ENCODE measurements at places on chromosomes 5 and 9.
A peak's percentile ranks its signal among the peaks of the same experiment; 100 is the strongest.

DNA sequence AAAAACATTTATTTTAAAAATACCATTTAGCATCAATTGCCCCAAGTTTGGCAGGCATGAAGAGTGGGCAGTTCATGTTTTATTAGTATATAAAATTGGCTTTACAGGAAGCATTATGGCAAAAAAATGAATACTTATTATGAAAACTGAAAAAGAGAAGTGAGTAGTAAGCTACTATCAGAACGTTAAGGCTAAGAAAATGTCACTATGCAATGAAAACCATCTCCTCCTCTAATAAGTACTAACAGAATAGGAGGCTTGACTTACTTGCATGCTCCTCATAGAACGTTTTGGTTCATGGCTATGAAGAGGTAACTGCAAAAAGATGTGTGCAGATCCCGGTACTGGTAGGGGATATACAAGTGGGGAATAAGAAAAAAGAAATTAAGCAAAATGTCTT lies 23.6 kb downstream of the TICAM2 start:
- DNase-seq: no peak

DNA sequence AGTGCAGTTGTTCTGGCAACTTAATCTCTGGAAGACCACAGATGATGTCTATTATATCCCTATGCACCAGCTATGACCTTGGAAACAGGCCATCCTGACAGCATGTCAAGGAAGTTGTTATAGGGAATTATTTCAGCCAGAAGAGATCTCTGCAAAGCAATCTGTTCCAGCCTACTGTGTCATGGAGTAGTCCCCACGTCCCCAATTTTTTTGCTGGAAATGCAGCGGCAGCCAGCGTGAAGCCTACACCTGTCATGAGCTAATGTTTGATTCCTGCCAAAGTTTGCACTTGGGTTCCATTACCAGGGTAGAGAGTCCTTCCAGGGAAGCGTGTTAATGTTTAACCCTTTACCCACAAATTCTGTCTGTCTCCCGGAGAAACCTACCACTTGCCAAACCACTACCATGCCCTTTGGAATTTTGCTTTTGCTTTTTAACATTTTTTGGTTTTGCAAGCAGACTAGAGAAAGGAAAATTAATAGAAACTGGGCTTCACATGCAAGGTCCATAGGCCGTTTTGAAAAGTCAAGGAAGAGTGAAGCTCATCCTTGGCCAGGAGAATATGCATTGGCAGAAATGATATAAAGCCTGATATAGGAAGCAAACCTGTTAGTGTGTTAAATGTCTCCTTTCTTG lies 174.9 kb upstream of the SPRY4 start:
- DNase-seq: no peak

DNA sequence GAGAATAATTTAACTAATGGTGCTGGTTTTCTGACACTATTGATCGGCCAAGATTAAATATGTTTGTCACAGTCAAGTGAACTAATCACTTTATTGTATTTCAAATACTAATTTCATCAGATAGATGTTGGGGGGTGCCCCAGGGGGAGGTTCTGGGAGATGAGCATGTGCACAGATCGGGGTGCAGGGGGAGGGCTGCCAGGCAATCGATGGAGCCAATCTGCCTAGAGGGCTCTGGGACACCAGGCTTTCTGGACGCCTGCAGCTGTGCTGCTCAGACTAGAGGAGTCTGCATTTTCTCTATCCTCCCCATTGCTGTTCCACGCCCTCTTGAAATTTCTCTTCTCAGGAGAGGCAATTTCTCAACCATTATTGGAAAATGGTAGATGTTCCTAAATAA lies 100.0 kb upstream of the ALDH1B1 start:
- DNase-seq: no peak

DNA sequence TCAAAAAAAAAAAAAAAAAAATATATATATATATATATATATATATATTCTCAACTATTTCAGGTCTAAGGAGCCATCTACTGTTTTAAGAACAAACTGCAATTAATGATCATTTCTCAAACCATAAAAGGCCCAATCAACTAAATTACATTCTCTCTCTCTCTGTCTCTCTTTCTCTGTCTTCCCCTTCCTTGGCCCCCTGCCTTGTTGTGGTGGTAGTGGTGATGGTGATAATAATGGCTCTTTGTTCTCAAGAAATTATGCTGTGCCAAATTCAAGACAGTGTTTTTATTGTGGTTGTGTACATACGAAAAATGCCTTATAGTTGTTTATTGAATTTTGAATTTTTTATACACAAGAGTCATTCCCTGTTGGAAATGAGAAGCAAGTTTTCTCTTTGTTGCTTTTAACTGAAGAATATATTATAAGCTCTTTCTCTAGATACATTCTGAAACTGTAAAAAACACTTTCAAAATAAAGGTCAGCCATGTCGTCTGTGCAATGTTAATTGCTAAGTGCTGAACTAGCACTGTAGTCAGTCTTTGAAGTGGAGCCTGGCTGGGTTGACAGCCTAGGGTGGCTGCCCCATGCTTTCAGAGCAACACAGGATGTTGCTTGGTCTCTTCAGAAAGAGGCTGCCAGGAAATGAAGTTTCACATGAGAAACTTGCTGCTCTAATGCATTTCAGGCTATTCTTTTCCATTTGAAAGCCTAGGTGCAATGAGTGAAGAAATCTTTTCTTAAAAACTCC lies 96.0 kb downstream of the HINT1 start:
- peak; percentile 71 for DNase-seq

- DNase-seq: no peak
Observed at GRCh38 chr5:141514330-141515133, 25.7 kb downstream of the PCDHGC5 start.

- DNase-seq: no peak
Observed at GRCh38 chr9:93517331-93517730, 59.1 kb upstream of the PHF2 start.

- DNase-seq: no peak
Observed at GRCh38 chr9:128068386-128069205, 564 bp downstream of the SLC25A25 start.

GRCh38 chr5:24381861-24382489 lies 262.8 kb downstream of the CDH10 start:
- no peak for DNase-seq

GRCh38 chr5:1150866-1151265 lies 39.0 kb upstream of the SLC12A7 start:
- no peak for DNase-seq

DNA sequence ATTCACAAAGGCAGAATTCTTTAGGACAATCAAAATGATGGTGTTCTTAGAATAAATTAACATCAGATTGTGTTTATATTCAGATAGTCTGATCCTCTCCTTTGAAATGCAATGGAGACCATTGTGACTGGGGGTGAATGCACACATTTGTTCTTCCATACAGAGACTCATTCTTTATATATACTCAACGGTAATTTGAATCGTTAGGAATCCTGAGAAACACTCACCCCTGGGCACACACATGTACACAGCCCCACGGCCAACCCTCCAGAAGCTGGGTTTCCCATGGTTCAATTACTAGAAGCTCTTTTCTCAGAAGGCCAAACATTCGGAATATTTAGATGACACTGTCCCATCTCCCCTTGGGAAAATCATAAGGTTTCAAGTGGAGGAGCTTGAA lies 57.5 kb upstream of the EPB41L4B start:
- no peak for DNase-seq

All from midbrain (tissue), 1 donor.